ENCODE measurements at places on chromosomes 4 and X. TPM values are rescaled to one million over a fixed set of nuclear protein-coding genes. Genes with fewer than 3 reads are reported as not detected.

DNA sequence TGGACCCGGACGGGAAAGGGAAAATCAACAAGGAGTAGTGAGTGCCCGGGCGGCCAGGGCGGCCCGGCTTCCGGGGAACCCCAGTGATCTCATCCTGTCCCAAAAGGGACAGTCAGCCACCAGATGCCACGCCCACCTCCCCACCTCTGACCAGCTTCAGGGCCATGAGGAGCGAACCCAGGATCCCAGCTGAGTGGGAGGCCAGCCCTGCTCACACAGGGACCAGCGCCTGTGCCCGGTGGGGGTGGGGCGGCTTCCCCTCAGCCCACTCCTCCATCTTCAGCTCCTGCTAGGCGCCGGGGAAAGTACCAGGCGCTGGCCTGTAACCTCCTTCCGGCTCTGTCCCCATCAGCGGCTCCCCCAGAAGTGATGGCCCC is 6.2 kb downstream of the MYL5 start:
- no peaks in the 10 kb centered on the region for H3K27me3 ChIP-seq
- no peak for DNase-seq
- peak overlapping the region; percentile 75 for H3K4me3 ChIP-seq
- peak overlapping the region; percentile 78 for H3K27ac ChIP-seq
- H3K4me1 ChIP-seq, result peaks cover 8% of the 10 kb centered on the region
- H3K36me3 ChIP-seq, result no peaks in the 10 kb centered on the region

DNA sequence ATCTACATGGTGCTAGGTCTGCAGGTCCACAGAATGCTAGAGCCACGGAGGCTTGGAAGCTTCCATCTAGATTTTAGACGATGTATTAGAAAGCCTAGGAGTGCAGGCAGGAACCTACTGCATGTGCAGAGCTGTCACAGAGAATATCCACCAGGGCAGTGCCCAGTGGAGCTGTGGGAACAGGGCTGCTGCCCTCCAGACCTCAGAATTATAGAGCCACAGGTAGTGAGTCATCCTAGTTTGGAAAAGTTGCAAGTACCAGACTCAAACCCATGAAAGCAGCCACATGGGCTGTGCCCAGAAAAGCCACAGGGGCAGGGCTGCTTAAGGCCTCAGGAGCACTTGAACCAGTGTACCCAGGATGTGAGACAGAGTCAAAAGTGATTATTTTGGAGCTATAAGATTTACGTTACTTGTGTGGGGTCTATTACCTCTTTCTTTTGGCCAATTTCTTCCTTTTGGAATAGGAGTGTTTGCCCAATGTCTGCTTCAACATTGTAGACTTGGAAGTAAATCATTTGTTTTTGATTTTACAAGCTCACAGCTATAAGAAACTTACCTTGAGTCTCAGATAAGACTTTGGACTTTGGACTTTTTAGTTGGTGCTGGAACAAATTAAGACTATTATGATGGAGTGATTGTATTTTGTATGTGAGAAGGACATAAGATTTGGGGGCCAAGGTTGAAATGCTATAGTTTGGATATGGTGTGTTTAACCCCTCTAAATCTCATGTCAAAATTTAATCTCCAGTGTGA is 143.5 kb upstream of the CHRDL1 start:
- H3K4me1 ChIP-seq, result no peaks in the 10 kb centered on the region
- no peak overlapping the region for H3K4me3 ChIP-seq
- H3K27ac ChIP-seq, result no peak overlapping the region
- no peak for DNase-seq
- H3K27me3 ChIP-seq, result peaks cover 2% of the 10 kb centered on the region

GRCh38 chr4:161457906-161458305 is 705.9 kb downstream of the FSTL5 start:
- no peaks in the 10 kb centered on the region for H3K4me1 ChIP-seq
- H3K4me3 ChIP-seq, result no peak overlapping the region
- H3K27ac ChIP-seq, result no peak overlapping the region
- no peaks in the 10 kb centered on the region for H3K36me3 ChIP-seq
- DNase-seq, result no peak

GRCh38 chrX:74506317-74507115 is 85.2 kb downstream of the SLC16A2 start:
- H3K4me1 ChIP-seq, result no peaks in the 10 kb centered on the region
- H3K36me3 ChIP-seq, result no peaks in the 10 kb centered on the region
- H3K27me3 ChIP-seq, result no peaks in the 10 kb centered on the region
- no peak overlapping the region for H3K27ac ChIP-seq

DNA sequence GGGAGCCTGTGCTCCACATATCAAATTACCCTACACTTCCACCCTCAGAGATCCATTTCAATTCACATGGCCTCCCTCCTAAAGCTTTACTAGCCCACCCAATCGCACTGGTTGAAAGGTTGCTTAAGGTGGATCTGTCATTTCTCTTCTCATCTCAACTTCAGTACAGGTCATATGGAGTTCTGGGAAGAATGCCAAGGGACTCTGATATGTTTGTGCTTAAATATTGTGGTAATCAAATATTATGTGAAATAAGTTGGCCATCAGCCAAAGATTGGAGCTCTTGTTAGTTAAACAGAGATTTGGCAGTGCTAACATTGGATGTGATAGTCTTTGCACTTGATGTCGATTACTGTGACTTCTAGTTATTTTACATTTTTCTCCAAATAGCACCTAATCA is 20.5 kb downstream of the SEPTIN6 start:
- H3K27me3 ChIP-seq, result no peaks in the 10 kb centered on the region
- no peak for DNase-seq
- H3K27ac ChIP-seq, result peak overlapping the region; percentile 51
- H3K4me3 ChIP-seq, result no peak overlapping the region

HHIP gene
- not detected for total RNA-seq

DNA sequence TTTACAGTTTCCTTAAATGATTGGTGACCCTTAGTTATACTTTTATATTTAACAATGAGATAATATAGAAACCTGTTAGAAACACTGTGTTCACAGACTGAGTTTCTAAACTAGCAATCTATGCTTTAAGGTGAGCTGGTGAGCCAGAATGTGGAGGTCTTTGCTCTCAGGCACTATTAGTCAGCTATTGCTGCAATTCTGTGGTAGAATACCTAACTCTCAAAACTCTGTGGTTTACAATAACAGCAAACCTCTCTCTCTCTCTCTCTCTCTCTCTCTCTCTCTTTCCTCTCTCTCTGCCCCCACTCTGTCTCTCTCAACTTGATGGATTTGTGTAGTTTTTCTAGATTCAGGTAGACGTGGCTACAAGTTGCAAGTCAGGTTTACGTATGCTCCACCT is 17.6 kb upstream of the LCORL start:
- no peak overlapping the region for H3K27ac ChIP-seq
- no peaks in the 10 kb centered on the region for H3K36me3 ChIP-seq
- no peak overlapping the region for H3K4me3 ChIP-seq

DNA sequence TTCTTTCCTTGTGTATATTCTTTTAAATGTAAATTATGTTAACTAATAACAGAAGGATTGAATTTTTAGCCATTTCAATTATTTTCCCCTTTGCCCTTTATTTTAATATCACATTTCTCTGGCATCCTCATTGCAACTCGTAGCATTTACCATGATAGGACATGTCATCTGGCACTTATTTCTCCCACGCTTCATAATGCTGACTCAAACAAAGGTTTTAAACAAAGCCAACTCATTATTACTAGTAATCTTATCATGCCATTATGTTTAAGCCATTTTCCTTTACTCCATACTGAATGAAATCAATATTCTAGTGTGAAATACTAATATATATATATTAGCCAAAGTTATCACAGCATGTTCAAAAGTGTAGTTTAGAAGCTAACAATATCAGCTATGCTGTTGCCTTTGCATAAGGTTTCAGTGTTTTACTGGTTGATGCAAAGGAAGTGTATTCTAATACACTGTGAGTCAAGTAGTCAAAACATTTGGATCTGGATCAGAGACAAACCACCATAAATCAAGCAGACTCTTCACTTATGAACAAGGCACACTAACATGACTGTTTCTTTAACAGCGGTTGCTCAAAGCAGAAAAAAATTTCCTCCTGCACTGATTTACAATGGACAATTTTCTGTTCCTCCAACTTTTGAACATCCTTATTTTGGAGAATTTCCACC is 281.6 kb downstream of the SLC7A11 start:
- H3K36me3 ChIP-seq, result no peaks in the 10 kb centered on the region
- no peak for DNase-seq
- no peak overlapping the region for H3K4me3 ChIP-seq
- H3K27ac ChIP-seq, result no peak overlapping the region
- H3K4me1 ChIP-seq, result no peaks in the 10 kb centered on the region

DNA sequence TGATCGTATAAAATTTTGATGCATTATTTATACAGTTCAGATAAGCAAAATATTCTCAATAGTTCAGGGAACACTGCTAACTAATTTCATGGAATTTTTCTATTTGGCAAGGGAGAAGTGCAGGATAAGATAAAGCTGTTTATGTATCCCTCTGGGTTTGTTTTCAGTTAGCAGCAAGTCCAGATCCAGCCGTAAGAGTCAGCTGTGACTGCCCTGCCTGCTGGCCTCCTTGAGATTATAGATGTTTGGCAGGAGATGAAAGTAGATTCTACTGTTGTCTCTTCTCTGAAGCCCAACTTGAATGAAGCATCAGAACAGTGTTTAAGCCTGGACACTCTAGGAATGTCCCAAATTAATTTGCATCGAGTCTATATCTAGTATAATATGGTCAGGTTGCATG is 29.5 kb downstream of the ANTXR2 start:
- no peak overlapping the region for H3K27ac ChIP-seq
- H3K4me1 ChIP-seq, result no peaks in the 10 kb centered on the region
- no peak for DNase-seq
- peaks cover 15% of the 10 kb centered on the region for H3K36me3 ChIP-seq
